NCI-H524 (cell line): ENCODE measurements at places on chromosomes 5 and 9.
A peak's percentile ranks its signal among the peaks of the same experiment; 100 is the strongest.

DNA sequence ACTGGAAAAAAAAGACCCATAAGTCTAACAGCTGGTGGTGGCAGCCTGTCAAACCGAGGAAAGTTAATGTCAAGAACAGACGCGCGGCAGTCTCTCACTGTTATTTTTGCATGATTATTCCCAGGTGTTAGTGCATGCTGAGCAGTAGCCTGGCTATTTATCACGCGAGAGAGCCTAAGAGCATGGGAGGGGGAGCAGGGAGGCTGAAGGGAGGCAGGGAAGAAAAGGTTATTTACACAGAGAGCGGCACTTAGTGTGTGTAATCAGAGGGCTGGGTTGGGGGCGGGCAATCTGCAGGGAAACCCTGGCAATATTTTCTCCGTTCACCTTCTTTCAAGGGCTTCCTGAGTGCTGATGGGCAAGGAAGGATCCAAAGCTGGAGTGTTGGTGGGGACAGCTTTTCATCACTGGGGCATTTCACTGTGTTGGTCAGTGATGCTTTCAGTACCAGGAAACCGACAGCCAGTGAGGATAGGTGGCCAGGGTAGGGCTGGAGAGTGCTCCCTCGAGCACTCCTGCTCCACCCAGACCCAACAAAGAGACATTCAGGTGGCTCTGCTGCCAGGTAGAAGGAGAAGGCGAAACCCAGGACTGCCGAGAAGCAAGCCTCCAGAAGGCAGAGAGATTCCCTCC, 39.6 kb downstream of the ZNF608 start:
- DNase-seq: peak; percentile 94

- DNase-seq: peak; percentile 91
These were observed 107.9 kb upstream of the ALDH1B1 start for GRCh38 chr9:38284588-38285051.

DNA sequence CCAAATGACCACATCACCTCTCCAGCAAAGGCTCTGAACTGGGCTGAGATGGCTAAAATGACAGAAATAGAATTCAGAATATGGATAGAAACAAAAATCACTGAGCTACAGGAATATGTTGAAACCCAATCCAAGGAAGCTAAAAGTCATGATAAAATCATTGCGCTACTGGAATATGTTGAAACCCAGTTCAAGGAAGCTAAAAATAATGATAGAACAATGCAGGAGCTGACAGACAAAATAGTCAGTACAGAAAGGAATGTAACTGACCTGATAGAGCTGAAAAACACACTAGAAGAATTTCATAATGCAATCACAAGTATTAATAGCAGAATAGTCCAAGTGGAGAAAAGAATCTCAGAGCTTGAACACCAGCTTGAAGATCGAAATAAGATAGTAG, 394.9 kb upstream of the GRAMD2B start:
- no peak for DNase-seq

GRCh38 chr5:157283434-157283833, 17.5 kb downstream of the CYFIP2 start:
- DNase-seq: no peak

GRCh38 chr9:133121198-133121914, at the start of gene RALGDS:
Gene RALGDS, minus strand, starts transcription at chr9:133121240. Its CDS starts 86 bp downstream, at chr9:133121154.
- DNase-seq: peak; percentile 88

- DNase-seq: no peak
These were observed 308.4 kb upstream of the MEF2C start for GRCh38 chr5:89191374-89191773.

DNA sequence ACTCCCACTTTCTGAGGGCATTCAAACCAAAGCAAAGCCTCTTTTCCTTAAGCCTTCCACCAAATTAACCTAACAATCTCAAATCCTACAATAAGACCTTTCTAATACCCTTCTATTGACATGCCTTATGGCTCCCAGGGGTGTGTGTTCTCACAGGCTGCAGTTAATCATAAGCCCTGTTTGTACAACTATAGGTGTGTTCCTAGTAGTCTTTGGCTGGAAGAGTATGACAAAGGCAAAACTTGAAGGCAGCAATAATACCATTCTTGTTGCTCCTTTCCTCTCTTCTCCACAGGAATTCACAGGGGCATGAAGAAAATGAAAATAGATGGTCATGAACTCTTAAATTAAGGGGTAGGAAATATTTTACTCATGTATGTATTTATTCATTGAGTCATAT, 10.9 kb upstream of the FBXO38 start:
- no peak for DNase-seq

- DNase-seq: peak; percentile 36
These were observed 65.1 kb upstream of the ZNF366 start for GRCh38 chr5:72572236-72572765.

GRCh38 chr5:170362656-170363055, 26.5 kb downstream of the KCNMB1 start:
- no peak for DNase-seq

DNA sequence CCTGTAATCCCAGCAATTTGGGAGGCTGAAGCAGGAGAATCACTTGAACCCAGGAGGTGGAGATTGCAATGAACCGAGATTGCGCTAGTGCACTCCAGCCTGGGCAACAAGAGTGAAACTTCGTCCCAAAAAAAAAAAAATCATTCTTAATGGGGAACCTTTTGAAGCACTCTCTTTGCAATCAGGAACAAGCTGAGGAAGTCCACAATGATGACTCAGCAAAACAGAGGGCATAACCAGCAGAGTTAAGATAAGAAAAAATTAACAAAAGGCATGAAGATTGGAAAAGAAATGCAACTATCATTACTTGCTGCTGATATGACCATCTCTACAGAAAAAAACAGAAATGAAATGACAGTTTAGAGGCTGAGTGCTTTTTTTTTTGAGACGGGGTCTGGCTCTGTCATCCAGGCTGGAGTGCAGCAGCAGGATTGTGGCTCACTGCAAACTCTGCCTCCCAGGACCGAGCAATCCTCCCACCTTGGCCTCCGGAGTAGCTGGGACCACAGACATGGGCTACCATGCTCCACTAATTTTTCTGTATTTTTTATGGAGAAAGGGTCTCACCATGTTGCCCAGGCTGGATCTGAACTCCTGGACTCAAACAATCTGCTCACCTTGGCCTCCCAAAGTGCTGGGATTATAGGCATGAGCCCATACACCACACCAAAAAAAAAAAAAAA, 88.0 kb downstream of the FNBP1 start:
- DNase-seq: no peak

GRCh38 chr5:6899221-6899620, 186.0 kb downstream of the TENT4A start:
- no peak for DNase-seq

DNA sequence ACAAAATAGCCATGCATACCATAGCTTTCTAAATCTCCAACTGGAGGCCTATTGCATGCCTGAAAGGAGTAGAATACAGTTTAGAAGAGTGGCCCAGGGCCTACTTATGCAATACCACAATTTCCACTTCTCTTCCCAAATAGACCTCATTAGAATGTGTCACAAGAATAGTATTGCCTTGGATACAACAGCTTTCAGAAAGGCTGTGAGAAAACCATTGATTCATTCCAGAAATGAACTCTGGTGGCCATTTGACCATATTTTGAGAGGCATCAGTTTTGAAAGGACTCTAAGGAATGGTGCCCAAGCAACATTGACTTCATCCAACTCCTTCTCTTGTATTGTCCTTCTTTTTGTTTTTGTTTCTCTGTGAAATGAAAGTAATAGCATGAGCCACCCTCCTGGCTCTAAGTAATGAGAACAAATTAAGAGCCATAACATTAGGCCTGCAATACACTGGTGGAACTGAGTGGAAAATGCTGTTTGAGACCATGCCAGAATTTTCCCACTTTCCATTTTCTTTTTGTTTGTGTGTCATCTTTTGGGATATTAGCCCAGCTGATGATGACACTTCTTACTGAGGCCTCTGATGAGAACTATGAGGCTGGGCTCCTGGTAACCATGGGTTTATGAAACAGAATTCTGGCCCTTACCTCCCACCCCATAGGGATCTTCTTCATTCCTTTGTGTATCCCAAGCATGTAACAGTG, 90.2 kb downstream of the TMEM174 start:
- no peak for DNase-seq

DNA sequence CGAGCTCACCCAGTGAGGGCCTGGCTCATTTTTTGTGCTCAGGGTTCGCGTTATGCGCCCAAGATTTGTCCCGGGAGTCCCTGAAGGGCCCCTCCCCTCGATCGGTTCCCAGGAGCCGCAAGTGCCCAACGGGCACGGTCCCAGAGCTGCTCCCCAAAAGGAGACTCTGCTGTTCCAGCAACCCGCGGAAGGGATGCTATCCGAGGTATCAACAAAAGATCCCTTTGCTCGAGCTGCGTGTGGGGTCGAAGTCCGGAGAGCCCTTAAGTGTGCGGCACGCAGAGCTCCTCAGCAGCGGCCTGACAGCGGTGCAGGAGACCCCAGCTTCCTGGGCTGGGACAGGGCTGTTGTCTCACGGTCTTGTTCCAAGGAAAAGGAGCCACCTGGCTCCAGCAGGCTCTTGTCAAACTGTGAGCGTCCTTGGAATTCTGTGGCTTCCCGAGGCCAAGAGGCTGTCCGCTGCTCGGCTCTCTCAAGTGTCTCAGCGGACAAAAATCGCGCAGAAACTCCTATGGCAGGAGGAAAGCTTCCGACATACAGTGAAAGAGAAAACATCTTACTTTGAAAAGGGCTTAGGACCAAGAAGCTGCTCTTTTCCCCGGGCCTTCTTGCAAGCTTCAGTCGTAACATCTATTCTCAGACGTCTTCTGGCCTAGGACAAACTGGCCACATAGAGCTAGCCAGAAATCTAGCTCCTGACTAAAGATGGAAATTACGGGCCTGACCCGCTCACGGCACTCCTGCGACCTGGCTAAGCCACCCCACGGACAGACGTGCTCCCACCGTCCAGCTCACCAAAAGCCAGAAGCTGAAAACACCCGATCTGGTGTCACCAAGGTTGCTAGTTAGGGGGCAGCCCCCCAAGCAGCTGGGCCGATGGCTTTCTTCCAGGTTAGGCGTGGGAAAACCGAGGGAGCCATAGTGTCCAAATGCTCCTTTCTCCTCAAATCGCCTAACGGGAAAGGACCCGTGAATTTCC, 2.6 kb upstream of the FOXB2 start:
- DNase-seq: no peak

DNA sequence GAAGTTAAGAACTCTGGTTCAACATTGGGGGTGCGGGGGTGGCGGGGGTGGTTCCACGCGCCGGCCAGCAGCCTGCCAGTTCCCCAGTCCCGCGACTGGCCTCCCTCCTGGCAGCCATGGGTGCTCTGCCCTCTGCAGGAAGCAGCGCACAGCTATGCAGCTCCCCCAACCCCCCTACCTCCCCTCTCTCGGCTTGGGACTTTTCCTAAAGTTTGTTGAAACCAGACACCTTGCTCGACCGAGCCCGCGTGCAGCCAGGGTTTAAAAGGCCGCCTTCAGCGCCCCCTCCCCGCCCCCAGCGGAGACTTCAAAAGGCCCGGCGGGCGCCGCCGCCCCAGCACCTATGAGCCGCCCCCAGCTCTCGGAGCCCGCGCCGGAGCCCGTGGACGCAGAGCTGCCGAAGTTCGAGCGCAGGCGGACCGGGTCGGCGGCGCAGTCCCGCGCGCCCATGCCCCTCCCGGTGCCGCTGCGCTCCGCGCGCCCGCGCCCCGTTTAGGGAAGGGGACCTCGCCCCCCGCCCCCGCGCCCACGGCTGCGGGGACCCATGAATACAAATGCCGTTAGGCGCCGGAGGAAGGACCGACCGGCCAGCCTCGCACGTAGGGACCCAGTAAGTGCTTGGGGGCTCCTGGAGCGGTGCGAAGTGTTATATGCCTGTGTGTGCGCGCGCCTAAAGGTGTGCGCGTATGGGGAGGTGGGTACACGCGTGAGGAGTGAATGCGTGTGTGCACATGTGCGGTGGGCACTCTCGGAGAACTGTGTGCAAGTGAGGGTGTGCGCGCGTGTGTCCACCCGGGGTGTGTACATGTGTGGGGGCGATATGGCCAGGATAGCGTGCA, 1.4 kb upstream of the COL27A1 start:
- no peak for DNase-seq

DNA sequence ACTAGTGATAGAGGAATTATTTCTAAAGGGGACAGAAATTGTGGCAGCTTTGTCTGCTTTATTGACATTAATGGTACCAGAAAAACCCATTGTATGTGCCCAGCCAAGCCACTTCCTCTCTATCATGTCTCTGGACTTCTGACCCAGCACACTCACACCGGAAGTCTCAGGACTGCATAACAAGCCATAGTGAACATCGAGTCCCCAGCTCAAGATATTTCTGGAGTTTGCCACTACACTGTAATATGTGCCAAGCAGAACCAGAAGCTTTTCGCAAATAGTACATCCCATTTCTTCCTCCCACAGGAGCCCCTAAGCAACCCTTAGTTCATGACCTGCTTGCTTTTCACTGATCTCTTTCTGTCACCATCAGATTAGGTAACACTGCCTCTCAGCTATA, 187.4 kb upstream of the GHR start:
- no peak for DNase-seq

GRCh38 chr9:134338394-134339182, 12.3 kb downstream of the RXRA start:
- DNase-seq: no peak

- DNase-seq: no peak
These were observed 132.5 kb upstream of the ADRA1B start for GRCh38 chr5:159783726-159784247.

GRCh38 chr5:112227911-112228631, 191.0 kb downstream of the EPB41L4A start:
- DNase-seq: no peak

DNA sequence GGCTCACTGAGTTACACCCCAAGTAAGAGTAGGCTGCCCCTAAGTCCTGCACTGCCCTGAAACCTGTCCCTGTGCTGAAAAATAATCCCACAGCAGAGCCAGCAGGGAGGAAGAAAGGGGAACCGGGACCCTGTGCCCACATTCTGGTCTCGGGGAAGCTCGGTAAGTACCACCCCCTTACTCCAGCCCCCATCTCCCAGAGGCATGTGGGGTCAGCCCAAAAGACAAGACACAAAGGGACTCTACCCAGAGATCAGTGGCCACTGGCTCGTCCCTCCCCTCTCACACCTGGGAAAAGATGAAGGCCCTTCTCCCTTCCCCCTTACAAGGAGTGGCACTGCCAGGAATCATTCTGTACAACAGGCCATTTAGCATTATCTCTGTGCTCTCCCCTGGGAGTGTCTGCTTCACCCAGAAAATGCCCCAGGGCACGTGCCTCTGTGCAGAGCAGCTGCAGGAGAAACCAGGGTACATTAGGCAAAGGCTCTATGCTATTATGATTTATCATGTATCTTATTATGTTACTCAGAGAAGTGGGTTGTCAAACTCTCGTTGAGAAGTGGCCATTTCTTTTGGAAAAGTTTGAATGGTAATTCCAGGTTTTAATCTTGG, 71.3 kb downstream of the NDFIP1 start:
- DNase-seq: no peak
